Myocyte (in vitro differentiated cells): ENCODE measurements at places on chromosomes 4 and X. TPM values are rescaled to one million over a fixed set of nuclear protein-coding genes. Genes with fewer than 3 reads are reported as not detected.

EXOC1L gene
- not detected in 2 replicates for total RNA-seq

CPLX1 gene
- 0.57 and 1.2 TPM in 2 replicates for total RNA-seq

POF1B gene
- total RNA-seq, result not detected in 2 replicates

F8A2 gene
- total RNA-seq, result 0.36 TPM in 1 of 2 replicates, not detected in the other

TSPAN6 gene
- 28.2 and 29.2 TPM in 2 replicates for total RNA-seq

ENPEP gene
- 1.4 and 3.1 TPM in 2 replicates for total RNA-seq

PLP1 gene
- total RNA-seq, result 0.56 TPM in 1 of 2 replicates, not detected in the other

CENPC gene
- 11.1 and 12.2 TPM in 2 replicates for total RNA-seq
